ENCODE measurements at places on chromosomes 1 and 21.

GRCh38 chr1:9451081-9451480 lies 88.2 kb upstream of the SLC25A33 start:
- DNase-seq, result no peak

DNA sequence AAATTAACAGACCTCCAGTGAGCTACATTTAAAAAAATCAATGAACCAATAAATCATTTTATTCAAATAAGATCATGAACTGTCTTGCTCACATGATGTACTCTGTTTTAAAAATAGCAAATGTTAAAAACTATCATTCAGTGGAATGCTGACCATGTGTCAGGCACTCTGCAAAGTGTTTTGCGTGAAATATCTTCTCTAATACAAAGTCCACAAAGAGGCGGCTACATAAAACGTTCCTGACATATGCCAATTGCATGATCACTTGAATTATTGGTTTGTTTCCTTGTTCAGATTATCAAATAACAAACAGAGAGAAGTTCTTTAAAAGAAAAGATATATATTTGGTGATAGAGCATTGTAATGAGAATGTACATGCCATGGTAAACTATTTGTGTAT lies 10.7 kb downstream of the FMO2 start:
- no peak for DNase-seq

DNA sequence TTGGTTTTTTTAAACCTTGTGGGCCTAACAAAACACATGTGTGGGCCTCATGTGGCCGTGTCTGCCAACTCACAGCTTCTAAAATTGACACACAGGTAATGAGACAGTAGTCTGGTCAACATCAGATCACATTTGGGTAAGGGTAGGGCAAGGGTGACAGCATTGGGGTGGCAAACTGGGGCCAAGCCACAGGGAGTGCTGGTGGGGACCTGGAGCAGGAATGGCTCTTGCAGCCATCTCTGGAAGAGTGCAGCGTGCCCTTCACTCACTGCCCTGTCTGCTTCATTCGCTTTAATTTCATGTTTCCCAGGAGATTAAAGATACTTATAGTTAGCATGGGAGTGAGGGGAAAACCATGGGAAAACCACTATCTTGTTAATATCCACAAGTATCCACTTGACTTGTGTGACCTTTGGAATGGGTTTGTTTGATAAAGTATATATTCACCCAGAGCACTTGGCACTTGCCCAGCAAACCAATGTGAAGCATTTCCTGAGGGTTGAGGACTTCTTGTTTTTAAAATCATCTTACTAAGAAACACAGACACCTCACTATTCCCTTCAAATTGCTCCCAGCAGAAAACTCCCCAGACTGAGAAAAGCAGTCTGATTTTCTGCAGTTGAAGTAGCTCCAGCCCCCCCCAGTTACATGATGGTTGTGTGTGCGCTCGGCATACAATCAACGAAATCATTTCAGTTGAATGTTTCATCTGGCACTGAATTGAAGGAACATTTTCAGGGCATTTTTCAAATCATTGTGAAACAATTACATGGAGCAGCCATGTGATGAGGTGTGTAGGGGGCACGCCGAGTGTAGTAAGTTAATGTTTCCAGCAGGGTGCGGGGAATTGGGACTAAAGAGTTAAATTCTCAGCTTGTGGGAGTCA lies 175.7 kb downstream of the VPS13D start:
- DNase-seq, result no peak

GRCh38 chr1:26373281-26373680 lies 731 bp upstream of the ZNF683 start:
- DNase-seq, result no peak

GRCh38 chr1:48480504-48480903 lies 8.5 kb upstream of the SPATA6 start:
- DNase-seq, result no peak

DNA sequence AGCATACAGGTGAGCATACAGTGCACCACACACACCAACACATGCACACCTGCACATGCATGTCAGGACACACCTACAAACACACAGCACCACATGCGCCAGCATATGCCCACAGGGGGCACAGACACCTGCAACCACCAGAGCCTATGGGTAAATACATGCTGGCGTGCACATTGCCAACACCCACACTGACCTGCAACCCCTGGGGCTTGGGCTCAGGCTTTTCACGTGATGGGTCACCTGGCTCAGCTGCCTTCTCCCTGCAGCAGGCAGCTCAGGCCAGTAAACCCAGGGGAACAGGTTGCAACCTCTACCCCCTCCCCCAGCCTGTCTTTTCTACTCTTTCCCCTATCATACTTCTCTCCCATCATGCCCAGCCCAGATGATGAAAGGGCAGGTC lies 8.1 kb downstream of the CD247 start:
- DNase-seq, result no peak

- no peak for DNase-seq
Measured at GRCh38 chr1:38296047-38296446, 249.5 kb upstream of the POU3F1 start.

GRCh38 chr1:76237211-76237610 lies 162.7 kb downstream of the ST6GALNAC3 start:
- DNase-seq, result no peak

GRCh38 chr1:51877434-51878307 lies 856 bp downstream of the NRDC start:
- DNase-seq, result no peak

DNA sequence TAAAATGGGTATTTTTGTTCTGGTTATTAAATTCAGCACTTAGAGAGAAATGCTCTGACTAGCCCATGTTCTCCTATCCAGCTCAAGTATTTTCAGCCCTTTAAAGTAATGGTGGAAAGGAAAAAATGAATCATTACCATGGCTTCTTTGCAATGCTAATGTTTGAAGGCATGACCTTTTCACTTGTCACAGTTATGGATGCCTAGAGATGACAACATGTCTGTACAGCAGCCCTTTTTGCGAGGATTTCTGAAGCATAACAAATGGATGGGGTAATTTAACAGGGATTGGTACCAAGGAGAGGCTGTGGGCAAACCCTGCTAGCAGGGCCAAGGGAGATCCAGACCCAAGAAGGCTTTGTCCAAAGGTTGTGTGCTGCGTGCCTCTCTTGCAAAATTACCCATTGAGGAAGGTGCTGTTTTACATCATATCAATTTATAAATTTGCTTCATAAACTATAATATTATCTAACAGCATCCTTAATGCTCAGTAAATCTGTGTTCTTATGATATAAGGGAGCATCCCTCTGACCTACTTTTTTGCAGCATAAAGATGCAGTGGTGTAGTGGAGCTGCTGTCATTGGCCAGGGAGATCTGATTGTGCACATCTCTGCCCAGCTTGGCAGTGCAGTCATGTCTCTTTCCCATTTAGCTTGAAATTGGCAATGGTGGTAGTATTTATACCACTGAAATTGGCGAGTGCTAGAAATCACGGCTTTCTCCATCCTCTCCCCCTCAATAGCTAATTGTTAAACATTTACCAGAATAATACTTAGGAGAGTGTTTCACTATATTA lies 327.1 kb downstream of the PCP4 start:
- no peak for DNase-seq

GRCh38 chr1:93734999-93735398 lies 53.4 kb upstream of the BCAR3 start:
- no peak for DNase-seq

DNA sequence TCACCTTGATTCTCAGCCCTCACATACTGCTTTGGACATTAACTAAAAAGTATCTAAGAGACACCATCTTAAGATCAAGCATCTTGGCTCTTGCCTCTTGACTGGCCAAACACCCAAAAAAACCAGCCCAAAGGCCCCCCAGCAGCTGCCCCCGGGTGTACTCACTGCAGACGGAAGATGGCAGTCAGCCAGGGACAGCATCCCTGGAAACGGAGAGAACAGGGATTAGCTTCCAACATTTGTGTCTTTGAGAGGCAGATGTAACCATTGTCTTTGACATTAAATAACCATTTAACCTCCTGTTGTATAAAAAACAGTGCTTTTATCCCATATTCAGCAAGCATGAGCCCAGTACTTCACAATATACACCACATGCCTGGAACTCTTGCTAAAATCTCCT lies 11.3 kb downstream of the TMEM63A start:
- DNase-seq, result no peak
